ENCODE measurements at places on chromosomes 3 and 15. TPM values are rescaled to one million over a fixed set of nuclear protein-coding genes. Genes with fewer than 3 reads are reported as not detected.

DNA sequence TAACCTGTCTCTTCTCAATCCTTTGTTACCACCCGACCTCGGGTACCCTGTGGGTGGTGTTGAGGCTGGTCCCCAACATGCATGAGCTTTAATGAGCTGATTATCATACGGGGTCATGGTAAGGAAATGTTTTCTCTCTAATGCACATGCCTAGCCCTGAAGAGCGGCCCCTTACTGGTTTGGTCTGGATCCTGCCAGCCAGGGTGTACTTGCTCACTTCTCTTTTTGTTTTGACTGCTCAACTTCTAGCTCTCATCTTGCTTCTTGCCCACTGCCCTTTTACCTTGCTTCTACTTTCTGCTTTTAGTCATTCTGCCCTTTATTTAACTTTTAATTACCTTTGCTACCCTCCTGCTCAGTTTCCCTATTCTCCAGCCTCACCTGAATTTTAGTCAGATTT lies 44.3 kb upstream of the ACAD9 start:
- no peak overlapping the region for H3K27ac ChIP-seq
- DNase-seq: no peak
- H3K36me3 ChIP-seq: no peaks in the 10 kb centered on the region

DNA sequence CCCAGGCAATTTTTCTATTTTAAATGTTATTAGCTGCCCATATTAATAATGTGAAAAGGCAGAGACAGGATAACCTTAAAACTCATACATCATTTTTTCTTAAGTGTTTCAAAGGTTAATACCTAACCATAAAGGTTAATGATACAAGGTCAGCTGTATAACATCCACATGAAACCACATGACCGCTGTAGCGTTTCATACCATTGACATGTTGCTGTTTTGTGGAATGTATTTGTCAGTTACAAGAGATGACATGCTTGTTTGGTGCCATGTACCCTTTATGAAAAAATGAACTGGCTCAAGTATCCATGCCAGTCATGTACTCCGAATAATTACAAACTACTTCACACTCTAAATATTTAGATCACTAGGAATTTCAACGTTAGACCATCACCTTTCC lies 207.4 kb downstream of the FMN1 start:
- H3K4me1 ChIP-seq: no peaks in the 10 kb centered on the region
- DNase-seq: no peak
- H3K36me3 ChIP-seq: no peaks in the 10 kb centered on the region
- no peak overlapping the region for H3K4me3 ChIP-seq

- H3K27ac ChIP-seq: no peak overlapping the region
- H3K4me3 ChIP-seq: no peak overlapping the region
- H3K36me3 ChIP-seq: no peaks in the 10 kb centered on the region
- no peaks in the 10 kb centered on the region for H3K27me3 ChIP-seq
Observed at GRCh38 chr3:137477614-137478013, 286.5 kb upstream of the SOX14 start.

GRCh38 chr3:20201143-20201542 lies 15.1 kb upstream of the SGO1 start:
- no peak overlapping the region for H3K4me3 ChIP-seq
- H3K36me3 ChIP-seq: no peaks in the 10 kb centered on the region

- no peaks in the 10 kb centered on the region for H3K4me1 ChIP-seq
- no peak overlapping the region for H3K4me3 ChIP-seq
- no peaks in the 10 kb centered on the region for H3K36me3 ChIP-seq
- H3K27ac ChIP-seq: no peak overlapping the region
- H3K27me3 ChIP-seq: no peaks in the 10 kb centered on the region
Observed at GRCh38 chr3:168736202-168736601, 640.5 kb upstream of the GOLIM4 start.

DNA sequence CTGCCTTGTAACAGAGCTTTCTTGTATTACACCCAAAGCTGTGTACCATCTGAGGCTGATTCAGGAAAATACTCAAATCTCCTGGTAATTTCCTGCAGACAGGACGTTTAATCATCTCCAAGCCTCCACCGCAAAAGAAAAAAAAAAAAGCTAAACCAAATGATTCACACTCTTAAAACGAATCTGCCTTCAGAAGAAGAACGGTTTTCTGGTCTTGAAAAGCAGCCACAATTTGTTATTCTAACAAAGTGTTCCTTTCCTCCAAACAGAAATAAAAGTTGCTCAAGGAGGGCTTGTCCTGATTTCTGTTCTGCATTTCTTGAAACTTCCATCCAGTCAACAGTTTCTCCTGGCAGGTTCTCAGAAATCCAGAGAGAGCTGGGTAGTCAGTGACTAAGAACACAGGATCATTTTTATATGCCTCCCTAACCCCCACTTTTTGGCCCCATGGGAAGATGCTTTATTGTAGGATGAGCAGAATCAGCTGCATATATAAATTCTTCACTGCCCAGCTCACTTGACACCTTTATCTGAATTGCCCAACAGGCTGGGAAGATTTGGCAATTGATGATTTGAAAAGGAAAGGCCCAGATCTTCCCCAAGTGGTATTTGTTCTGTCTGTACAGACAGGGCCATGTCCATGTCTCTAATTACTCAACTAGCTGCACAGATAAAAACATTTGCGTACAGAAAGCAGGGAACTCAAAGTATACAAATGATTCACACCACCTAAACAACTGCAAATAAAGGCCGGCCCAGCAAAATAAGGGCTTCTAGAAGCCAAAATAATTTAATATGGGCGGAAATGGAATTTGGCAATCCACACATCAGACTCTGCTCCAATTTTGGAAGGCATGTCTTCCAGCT lies 41.0 kb upstream of the PRICKLE2 start:
- peak overlapping the region; percentile 87 for H3K27ac ChIP-seq
- H3K27me3 ChIP-seq: no peaks in the 10 kb centered on the region
- peaks cover 11% of the 10 kb centered on the region for H3K4me1 ChIP-seq
- DNase-seq: no peak
- H3K4me3 ChIP-seq: peak overlapping the region; percentile 90
- no peaks in the 10 kb centered on the region for H3K36me3 ChIP-seq

The DCBLD2 gene
- 33.8 TPM for total RNA-seq

GRCh38 chr3:22969276-22969675 lies 233.9 kb upstream of the UBE2E2 start:
- DNase-seq: no peak
- no peaks in the 10 kb centered on the region for H3K27me3 ChIP-seq
- no peaks in the 10 kb centered on the region for H3K36me3 ChIP-seq
- no peak overlapping the region for H3K4me3 ChIP-seq
- no peaks in the 10 kb centered on the region for H3K4me1 ChIP-seq

The COX17 gene
- total RNA-seq: 51.3 TPM

DNA sequence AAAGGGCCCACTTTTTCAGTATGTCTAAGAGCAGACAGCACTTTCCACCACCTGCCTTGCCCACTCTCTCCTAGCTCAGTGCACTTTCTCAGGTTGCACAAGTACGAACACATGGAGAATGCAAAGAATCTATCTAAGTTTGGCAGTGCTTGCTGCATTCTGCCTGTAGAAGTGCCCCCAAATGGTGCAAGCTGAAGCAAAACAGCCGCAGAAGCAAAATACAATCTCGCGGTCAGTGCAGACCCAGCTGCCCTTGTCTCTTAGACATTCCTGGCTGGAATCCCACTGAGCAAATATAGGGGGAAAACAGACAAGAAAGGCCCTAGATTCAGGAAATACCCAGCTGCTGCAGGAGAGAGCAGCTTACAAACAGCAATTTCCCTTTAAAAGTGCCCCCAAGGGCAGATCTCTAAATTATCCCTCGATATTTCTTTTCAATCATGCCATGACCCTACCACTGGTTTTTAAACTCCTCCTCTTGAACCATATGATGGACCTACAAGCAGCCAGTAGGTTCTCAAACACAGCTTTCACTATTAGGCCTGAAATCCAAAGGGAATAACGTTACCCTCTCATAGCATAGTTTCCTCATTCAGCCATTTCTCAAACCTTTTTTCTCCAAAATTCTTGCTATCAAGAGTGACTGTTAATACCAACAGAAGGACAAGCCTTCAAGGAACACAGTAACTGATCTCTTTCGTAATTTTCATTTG lies 67.0 kb downstream of the TNIK start:
- H3K4me1 ChIP-seq: peaks cover 5% of the 10 kb centered on the region
- H3K36me3 ChIP-seq: no peaks in the 10 kb centered on the region
- H3K4me3 ChIP-seq: no peak overlapping the region

The DUOX1 gene
- total RNA-seq: 0.68 TPM

DNA sequence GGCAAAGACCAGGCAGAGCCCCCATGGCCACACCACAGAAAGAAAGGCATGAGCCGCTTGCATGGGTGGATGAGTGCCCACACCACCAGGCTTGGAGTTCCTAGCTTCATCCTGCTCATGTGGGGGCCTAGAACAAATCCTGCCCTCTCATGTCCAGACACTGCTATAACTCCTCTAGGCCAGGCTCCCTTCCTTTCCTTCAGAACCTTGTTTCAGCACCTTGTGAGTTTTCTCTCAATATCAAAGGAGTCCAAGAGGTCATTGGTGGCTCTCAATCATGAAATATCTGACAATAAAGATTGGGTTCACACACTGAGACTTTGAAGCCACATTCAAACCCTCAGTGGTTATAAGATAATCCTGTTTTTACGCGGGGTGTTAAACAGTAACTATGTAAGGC lies 12.7 kb downstream of the SLC6A20 start:
- no peaks in the 10 kb centered on the region for H3K27me3 ChIP-seq
- H3K36me3 ChIP-seq: no peaks in the 10 kb centered on the region
- H3K4me3 ChIP-seq: no peak overlapping the region
- no peak overlapping the region for H3K27ac ChIP-seq
- DNase-seq: no peak

The ELP6 gene
- total RNA-seq: 28.7 TPM

GRCh38 chr3:119195911-119196310 lies 22.5 kb downstream of the UPK1B start:
- H3K27ac ChIP-seq: no peak overlapping the region
- H3K4me1 ChIP-seq: no peaks in the 10 kb centered on the region
- no peaks in the 10 kb centered on the region for H3K36me3 ChIP-seq

- no peak for DNase-seq
- H3K36me3 ChIP-seq: no peaks in the 10 kb centered on the region
- H3K4me1 ChIP-seq: no peaks in the 10 kb centered on the region
- no peak overlapping the region for H3K4me3 ChIP-seq
Observed at GRCh38 chr3:104892044-104892443, 474.7 kb upstream of the ALCAM start.

The FANCD2OS gene
- not detected for total RNA-seq

The MUC4 gene
- not detected for total RNA-seq

The IQCH gene
- total RNA-seq: 0.14 TPM

DNA sequence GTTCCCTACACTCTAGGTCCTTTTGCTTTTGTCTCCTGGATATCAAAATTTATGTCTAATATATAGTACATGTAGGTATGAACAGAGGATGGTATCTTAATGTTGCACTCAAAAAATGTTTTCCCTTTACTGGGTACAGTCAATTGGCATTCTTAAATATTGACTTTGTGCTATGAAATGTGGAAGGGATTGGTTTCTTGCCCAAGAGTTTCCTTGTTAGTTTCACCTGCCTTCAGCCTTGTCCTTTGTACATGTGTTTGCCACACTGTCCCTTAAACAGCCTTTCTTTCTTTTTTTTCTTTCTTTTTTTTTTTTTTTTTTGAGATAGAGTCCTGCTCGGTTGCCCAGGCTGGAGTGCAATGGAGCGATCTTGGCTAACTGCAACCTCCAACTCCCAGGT lies 287.1 kb downstream of the SQOR start:
- no peaks in the 10 kb centered on the region for H3K27me3 ChIP-seq
- H3K4me3 ChIP-seq: no peak overlapping the region
- DNase-seq: no peak

The RFT1 gene
- total RNA-seq: 17.6 TPM

The CASR gene
- not detected for total RNA-seq

- H3K27me3 ChIP-seq: no peaks in the 10 kb centered on the region
- H3K4me3 ChIP-seq: no peak overlapping the region
- H3K36me3 ChIP-seq: no peaks in the 10 kb centered on the region
- no peak overlapping the region for H3K27ac ChIP-seq
- DNase-seq: no peak
Observed at GRCh38 chr3:27500035-27500434, 15.9 kb upstream of the SLC4A7 start.

- H3K4me1 ChIP-seq: no peaks in the 10 kb centered on the region
- H3K36me3 ChIP-seq: no peaks in the 10 kb centered on the region
- H3K4me3 ChIP-seq: peak overlapping the region; percentile 43
- H3K27ac ChIP-seq: no peak overlapping the region
- no peak for DNase-seq
- H3K27me3 ChIP-seq: no peaks in the 10 kb centered on the region
Observed at GRCh38 chr3:144109944-144110343, 138.3 kb downstream of the DIPK2A start.

The GNAT1 gene
- 0.54 TPM for total RNA-seq

The CSPG4 gene
- total RNA-seq: 263 TPM

DNA sequence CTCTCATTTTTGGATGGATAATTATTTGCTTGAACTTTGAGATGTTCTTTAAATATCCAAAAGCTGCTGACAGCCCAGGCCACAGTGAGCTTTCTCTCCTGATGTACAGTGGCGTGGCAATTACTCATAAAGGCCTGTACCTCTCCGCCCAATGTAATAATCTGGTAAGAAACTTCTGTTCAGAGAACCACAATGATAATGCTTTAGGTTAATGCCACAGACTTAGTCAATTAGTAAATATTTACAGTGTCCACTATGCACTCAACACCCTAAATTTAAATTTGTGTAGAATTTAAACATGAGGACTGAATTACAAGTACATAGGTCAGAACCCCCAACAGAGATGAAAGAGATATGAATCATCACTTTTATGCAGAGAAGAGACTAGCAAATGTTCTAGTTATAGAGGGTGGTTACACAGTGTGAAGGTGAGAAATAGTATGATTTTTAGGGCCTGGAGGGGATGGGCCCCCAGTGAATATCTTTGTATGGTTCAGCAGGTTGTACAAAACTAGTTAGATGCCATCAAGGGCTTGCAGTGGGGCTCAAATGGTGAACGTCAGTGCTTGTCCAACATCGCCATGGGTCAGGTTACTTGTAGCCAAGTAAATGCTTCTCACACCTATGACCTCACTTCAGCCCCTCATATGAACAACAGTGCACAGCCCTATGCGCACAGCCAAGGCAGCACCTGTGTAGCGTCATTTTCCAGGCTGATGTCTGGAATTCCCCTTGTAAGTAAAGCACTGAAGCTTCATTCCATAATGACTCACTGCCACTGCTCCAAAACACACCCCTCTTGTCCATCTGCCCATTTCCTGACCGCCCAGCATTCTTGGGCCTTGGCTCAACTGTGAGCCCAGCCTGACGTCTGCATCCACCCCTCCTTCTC lies 13.3 kb downstream of the ABHD2 start:
- H3K36me3 ChIP-seq: no peaks in the 10 kb centered on the region
- H3K4me3 ChIP-seq: peak overlapping the region; percentile 23
- no peaks in the 10 kb centered on the region for H3K27me3 ChIP-seq

DNA sequence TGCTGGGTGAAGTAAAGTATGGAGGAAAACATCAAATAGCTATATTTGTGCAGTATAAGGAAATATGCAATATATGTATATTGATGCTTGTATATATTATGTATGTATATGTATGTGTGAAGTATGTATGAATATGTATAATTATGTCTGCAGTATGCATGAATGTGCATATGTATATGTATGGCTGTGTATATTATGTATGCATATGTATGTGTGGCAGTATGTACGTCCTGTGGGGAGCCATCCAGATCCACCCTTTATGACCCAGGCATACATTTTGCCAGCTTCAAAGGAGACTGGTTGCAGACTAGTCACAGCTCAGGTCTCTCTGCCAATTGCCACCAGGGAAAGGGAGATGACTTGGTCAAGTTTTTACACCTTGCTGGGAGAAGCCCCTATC lies 24.1 kb downstream of the CCDC54 start:
- no peak overlapping the region for H3K4me3 ChIP-seq
- no peaks in the 10 kb centered on the region for H3K4me1 ChIP-seq
- no peak overlapping the region for H3K27ac ChIP-seq

All from thoracic aorta (tissue), 2 donors.